ENCODE measurements at places on chromosomes 16 and 17.

- DNase-seq = no peak
These were observed 87.5 kb upstream of the DNAH17 start for GRCh38 chr17:78664476-78665386.

DNA sequence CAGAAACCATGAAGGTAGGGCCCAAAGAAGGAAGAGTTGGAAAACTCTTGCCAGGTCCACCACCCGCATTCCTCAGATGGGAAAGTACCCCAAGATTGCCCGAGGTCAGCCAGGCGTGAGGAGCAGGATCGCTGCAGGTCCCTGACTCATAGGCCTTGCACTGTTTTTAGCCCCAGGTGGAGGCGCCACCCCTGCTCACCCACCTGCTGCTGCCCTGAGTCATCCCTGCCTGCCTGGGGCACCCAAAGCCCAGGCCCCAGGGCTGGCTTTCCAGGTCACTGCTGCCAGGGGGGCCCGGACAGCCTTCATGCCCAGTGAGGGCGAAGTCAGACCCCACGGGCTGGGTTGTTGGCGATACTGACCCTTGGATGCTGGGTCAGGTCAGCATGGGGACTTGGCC lies 100.9 kb downstream of the AMFR start:
- no peak for DNase-seq

GRCh38 chr17:62611292-62611691 lies 16.2 kb upstream of the MRC2 start:
- no peak for DNase-seq

DNA sequence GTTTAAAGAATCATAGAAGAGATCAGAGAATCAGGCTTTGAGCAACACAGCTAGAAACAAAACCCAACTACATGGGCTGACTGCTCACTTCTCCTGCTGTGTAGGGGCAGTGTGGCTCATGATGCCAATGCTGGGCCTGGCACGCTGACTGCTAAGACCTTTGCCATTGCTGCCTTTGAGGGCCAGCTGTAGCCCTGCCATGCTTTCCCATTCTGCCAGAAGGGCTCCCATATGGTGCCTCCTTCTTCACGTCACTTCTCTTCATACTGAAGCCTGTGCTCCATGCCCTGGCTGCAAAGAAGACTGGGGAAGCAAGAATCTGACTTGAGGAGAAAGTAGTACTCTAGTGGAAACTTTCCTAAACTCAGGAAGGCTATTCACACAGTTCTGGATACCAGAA lies 232.9 kb downstream of the UTP18 start:
- DNase-seq = no peak

DNA sequence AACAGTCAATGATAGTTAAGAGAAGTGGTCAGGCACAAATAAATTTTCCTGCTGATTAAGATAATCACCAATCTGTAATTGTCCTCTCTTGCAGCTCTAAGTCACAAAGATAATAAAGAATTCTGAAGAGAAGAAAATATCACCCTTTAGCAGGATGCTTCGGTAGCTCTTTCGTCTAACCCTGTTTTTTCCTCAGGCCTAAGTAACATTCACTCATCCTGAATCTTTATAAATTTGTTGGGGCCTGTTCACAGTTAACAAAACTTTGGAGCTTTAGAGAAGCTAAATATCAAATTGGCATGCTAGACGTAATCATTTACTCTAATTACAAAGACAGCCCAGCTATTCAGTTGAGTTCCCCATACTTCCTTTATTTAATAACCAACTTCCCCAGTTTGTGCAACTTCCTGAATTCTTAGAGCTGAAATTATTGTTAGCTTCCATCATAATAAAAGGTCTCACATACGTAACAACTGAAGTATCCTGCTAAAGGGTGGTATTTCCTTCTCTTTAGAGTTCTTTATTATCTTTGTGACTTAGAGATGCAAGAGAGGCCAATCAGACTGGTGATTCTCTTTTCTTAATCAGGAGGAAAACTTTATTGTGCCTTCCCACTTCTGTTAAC lies 118.6 kb downstream of the TANGO6 start:
- DNase-seq = no peak

- DNase-seq = no peak
These were observed 15.8 kb downstream of the TMEM98 start for GRCh38 chr17:32943647-32944191.

- no peak for DNase-seq
These were observed 29.4 kb upstream of the MLKL start for GRCh38 chr16:74729783-74730683.

- DNase-seq = no peak
These were observed 25.3 kb downstream of the IGF2BP1 start for GRCh38 chr17:49022391-49022941.
